ENCODE measurements at places on chromosomes 11 and 22.

- no peak for DNase-seq
Observed at GRCh38 chr22:45008751-45009605, 827 bp downstream of the PHF21B start.

DNA sequence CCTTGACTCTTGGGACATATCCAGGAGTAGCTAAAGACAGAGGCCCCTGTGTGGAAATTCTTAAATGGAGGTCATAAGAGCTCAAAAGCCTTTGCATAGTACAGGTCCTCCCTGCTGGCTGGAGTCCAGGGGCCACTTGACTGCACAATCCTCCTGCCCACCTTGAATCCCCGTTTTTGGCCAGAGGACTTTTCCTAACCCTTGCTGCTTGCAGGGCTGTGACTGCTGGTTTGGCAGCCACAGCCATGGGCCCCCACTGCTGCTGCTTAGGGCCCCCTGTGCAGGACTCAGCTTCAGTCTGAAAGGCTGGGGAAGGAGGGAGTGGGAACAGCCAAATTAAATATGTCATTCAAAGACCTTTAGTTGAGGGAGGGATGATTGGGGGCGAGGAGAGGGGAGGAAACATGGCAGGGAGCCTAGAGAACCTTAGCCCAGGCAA is 33.4 kb downstream of the ARHGAP1 start:
- DNase-seq = no peak

GRCh38 chr11:9656864-9657263 is 7.0 kb upstream of the SWAP70 start:
- no peak for DNase-seq

- DNase-seq = no peak
Observed at GRCh38 chr11:128691802-128692752, 1.8 kb upstream of the FLI1 start.

DNA sequence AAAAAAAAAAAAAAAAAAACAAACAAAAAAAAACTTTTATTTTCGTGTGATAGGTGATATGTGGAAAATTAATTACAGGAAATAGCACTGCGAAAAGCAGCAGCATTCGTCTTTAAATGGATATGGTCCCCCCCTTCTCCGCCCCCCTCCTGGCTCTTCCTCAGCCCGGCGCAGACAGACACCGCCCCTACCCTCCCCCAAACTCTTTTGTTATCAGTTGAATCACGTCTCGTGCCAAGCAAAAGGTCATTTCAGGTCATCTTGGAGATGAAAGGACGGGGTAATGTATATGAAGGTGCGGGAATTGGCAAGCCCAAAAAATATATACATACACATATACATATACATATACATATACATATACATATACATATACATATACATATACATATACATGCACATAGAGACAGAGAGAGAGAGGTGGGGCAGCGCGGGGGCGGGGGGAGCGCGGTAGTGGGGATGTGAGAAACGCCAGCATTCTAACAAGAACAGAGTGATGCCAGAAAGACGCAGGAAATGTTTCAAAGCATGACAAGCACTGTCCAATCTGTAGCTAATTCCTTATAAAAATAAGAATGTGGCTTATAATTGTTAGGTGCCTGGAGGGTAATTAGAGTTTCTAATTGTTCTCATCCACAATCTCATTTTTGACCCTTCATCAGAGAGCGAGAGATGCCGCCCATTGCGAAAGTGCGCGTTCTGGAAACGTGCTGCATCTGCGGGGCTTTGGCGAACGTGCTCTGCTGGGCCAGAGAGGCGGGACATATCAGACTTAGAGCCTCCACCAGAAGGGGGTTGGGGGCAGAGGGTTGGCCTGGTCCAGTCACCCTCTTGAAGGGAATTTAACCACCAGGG is 214.5 kb upstream of the UBASH3B start:
- no peak for DNase-seq

DNA sequence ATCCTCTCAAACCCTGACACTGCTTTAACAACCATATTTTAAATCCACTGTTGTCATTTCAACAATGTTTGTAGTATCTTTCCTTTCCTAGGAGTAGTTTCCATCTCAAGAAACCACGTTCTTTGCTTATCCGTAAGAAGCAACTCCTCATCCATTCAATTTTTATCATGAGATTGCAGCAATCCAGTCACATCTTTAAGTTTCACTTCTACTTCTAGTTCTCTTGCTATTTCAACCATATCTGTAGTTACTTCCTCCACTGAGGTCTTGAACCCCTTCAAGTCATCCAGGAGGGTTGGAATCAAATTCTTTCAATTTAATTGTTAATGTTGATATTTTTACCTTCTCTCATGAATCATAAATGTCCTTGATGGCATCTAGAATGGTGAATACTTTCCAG is 22.4 kb downstream of the CCDC82 start:
- DNase-seq = peak; percentile 82

Data from MV-4-11 (cell line).